Panc1 (cell line): ENCODE measurements at places on chromosomes 2 and 18.
A peak's percentile ranks its signal among the peaks of the same experiment; 100 is the strongest.

DNA sequence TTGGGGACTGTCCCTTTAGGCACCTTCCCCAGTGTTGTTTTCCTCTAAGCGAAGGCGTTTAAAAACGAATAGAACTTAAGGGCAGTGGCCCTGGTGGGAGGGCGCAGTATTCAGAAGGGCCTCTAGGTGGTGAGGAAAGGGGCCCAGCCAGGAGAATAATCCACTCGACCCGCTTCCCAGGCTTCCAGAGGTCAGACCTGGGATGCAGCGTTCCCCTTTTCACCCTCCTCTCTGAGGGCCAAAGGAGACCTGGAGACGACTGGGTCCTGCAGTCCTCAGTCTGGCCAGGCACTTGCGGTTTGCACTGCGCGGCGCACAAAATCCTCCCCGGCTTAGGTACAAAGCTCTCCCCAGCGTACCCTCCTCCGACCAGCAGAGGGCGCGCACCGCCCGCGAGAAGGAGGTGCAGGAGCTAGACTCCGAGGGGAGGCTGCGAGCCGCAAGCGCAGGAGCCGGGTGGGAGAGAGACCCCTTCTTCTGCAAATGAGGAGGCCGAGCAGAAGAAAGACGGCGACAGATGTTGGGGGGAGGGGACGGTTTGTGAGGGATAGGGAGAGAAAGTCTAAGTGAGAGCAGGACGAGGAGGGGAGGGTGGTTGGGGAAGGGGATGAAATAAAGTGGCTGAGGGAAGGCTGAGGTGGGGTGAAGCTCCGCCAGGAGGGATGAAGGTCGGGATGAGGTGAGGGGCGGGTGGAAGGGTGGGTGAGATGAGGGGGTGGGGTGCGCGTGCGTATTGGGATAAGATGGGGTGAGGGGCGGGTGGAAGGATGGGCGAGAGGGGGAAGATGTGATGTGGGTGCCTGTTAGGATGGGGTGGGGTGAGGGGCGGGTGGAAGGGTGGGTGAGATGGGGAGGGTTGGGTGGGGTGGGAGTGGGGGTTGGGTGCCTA, 4.9 kb downstream of the FEV start:
- DNase-seq: peak; percentile 54

DNA sequence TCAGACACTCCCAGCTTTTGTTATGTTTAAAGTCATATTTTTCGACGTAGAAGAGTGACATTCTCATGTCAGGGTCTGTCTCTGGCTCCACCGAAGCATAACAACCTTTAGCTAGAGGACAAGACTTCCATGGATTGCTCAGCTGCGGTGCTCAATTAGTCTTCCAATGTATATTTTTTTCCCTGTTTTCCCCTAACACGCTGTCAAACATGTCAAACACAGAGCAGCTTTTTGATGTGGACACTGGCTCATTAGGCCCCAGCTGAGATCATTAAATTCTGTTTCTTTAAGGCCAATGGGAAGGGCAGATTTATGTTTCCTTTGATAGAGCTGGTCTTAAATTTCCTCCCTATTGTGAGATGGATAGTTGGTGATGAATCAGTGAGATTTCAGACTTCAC, 525.4 kb downstream of the PIK3C3 start:
- DNase-seq: no peak

- no peak for DNase-seq
These were observed 33.7 kb upstream of the MRPL33 start for GRCh38 chr2:27737676-27738348.

GRCh38 chr2:233100192-233100998, 40.3 kb downstream of the INPP5D start:
- no peak for DNase-seq

- DNase-seq: no peak
These were observed 31.6 kb upstream of the SOX11 start for GRCh38 chr2:5660591-5660990.

GRCh38 chr2:41935825-41936224, 112.0 kb upstream of the PKDCC start:
- no peak for DNase-seq

DNA sequence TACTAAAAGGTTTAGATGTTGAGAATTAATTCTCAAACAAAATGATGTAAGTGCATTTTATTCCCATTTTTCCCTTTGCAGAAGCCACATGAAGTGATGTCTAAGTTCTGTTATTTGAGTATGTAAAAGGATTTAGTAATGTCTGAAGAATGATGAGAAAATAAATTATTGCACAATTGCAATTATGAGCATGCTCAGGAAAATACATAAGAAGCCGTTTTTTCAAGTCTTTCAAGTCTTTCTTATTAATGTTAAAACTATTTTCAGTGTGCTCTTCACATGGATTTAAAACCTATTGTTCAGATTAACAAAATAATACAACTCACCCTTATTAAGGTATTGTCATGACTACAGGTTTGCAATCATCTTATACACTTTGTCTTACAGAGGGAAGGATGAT, 331.4 kb upstream of the NETO1 start:
- DNase-seq: no peak

- no peak for DNase-seq
These were observed 168.7 kb upstream of the NDUFV2 start for GRCh38 chr18:8933714-8934284.

- DNase-seq: peak; percentile 45
These were observed 101.9 kb downstream of the NOL4 start for GRCh38 chr18:34122724-34123334.

GRCh38 chr2:33213648-33214047, 262.8 kb upstream of the RASGRP3 start:
- DNase-seq: no peak

DNA sequence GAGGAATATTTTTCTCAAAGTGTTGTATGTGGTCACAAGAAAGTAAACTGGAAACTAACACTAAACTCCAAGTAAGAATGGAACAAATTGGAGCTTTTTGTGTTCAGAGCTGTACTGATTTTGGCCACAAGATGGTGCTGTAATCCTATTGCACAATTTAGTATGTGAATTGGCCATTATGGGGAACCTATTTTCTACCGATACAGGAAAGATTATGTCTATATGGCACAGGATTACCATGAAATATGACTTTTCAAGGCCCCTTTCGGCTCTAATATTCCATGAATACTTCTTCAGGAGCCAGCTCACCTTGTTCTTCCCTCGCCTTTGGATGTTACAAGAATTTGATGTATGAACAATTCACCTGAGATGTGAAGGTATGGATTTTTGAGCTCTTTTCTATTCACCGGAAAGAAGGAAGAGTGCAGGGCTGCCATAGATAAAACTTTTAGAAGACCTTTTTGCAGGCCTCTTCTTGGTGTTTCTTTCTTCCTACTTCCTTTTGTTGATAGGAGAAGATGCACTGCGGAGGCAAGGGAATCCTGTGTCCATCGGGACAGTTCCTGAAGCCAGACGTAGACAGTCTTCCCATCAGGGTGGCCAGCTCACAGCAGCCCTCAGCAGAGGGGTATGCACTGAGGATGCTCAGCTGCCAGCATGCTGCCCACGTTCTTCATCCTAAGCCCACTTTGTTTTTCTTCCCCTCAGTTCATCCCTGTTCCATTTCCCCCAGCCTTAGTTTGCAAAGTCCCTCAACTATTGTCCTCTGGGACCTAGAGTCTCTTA, 13.3 kb downstream of the MRPL44 start:
- peak; percentile 45 for DNase-seq

- DNase-seq: no peak
These were observed 42.5 kb downstream of the POU3F3 start for GRCh38 chr2:104896446-104896845.

GRCh38 chr2:37324536-37324785, 172 bp downstream of the PRKD3 start:
- DNase-seq: no peak

DNA sequence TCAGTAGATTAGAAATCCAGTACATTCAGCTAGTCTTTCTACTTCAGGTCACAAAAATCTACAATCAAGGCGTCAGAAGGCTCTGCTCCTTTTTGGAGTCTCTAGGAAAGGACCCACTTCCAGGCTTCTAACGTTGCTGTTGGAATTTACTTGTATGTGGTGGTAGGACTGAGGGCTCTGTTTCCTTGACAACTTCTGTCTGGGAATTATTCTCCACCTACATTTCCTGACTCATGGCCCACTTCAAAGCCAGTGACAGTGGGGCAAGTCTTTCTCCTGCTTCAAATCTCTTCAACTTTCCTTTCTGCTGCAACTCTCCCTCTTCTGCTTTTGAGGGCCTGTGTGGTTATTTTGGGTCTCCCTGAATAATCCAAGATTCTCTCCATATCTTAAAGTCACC, 10.4 kb upstream of the TMX3 start:
- no peak for DNase-seq

GRCh38 chr2:226678422-226678821, 121.2 kb downstream of the IRS1 start:
- DNase-seq: no peak

GRCh38 chr2:39266916-39267434, 23.2 kb upstream of the CDKL4 start:
- no peak for DNase-seq

GRCh38 chr2:104854498-104855220, 744 bp downstream of the POU3F3 start:
- DNase-seq: no peak

- DNase-seq: no peak
These were observed 18.1 kb downstream of the LPIN2 start for GRCh38 chr18:2994603-2995432.

DNA sequence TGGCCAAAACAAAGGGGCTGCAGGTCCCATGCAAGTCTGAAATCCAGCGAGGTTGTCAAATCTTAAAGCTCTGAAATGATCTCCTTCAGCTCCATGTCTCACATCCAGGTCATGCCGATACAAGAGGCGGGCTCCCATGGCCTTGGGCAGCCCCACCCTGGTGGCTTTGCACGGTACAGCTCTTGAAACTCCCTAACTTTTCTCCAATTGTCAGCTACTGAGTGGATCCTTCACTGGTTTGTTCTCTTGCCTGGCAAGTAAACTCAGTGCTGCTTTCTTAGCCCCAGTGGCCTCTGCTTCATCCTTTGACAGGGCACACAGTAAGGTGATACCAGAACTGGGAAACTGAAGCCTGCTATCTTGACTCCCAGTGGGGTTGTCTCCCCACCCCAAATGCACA, 26.3 kb downstream of the SERPINB13 start:
- no peak for DNase-seq

- DNase-seq: no peak
These were observed 98.2 kb downstream of the ZNF516 start for GRCh38 chr18:76396792-76397191.

DNA sequence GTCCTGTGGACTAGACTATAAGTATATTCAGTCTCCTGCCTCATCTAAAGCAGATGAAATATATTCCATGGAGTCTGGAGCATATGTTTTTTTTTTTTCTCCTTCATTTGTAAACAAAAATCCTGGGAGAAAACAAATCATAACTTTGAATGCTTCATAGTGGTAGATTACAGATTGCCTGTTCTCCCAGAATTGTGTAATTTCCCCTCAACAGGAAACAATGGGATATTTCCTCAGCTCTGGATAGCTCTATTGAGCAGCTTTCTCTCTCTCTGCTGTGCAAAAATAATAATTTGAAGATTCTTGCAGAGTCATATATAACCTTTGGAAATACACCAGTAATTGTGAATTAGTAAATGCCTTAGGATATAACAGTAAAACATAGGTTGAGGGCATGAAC, 1406.6 kb upstream of the ACVR2A start:
- no peak for DNase-seq

DNA sequence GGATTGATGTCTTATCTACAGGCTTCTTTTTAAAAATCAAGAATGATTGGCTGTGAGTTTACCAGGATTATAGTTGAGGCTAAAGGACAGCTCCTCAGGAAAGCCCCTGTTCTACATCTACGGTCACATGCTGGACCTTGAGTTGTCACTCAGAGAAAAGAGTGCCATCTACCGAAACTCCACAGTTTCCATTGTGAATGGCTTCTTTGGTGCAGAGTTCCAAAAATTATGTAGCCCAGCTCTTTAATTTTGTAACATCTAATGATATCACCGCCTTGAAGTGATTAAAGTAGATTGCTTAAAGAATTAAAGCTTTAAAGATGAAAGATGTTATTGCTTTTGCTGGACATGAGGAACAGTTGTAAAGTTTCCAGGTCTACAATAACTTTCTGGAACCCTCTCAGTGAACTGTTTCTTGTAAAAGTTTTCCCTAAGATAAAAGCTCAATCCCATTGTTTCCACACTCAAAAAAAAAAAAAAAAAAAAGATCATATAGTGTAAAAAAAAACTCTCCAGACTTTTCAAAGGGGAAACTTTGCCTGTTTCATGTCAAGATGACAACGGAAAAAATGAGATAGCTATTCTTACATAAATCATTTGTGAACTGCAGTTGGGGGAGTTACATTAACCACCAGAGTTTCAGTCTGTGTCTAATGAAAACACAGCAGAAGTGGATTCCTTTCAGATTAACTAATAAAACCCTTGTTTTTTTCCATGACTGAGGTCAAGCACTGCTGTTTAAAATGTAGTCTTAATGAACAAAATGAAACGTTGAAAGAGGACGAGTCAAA, 4.3 kb downstream of the COL3A1 start:
- DNase-seq: no peak

GRCh38 chr18:37282386-37283037, 283.1 kb downstream of the CELF4 start:
- no peak for DNase-seq

GRCh38 chr2:11329776-11330175, 14.7 kb downstream of the ROCK2 start:
- DNase-seq: no peak

- no peak for DNase-seq
These were observed 119.2 kb downstream of the ANKRD44 start for GRCh38 chr2:197191177-197191939.

DNA sequence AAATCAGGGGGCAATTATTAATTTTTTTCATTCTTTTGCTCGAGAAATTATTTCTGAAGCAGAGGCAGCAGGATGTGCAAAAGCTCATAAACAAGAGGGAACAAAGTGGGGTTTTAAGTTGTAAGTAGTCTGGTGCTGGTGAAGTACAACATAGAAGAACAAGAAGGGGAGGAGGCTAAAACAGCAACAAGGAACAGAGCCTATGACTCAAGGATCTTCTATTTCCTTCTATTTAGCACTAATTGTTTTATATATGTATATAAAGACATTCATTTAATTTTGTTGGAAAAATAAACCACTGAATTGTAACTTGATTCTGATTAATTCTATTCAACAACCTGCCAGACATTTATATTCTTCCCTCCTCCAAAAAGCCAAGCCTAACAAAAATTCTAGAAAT, 35.0 kb downstream of the YES1 start:
- DNase-seq: no peak

DNA sequence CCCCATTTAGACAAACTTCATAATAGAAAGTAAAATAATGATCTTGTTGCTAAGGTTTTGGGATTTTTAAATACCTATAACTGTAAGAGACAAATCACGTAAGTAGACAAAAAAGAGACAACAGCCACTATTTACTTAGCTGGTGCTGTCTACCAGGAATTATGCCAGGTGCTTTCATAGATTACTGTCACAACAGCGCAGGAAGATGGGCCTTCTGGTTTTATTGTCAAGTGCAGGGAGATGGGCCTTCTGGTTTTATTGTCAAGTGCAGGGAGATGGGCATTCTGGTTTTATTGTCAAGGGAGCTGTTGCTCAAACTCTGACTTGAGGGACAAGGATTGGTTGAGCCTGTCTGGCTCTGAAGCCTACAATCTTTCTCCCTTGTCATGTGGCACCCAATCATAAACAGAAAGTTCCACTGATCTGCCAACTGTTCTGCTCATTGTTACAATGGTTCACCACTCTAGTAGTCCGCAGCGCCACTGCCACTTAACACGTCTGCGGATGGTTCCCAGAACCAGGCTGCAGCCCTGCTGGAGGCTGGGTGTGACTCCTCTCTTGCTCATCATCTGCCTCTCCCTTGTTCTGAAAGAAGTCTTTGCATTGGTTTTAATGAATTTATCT, 95.0 kb downstream of the RNF144A start:
- no peak for DNase-seq
